Gastroesophageal sphincter (tissue), 4 donors: ENCODE measurements at places on chromosomes 1 and 21. TPM values are rescaled to one million over a fixed set of nuclear protein-coding genes. Genes with fewer than 3 reads are reported as not detected.

- ATAC-seq, result no peak
These were observed 12.8 kb downstream of the SH2D1B start for GRCh38 chr1:162398999-162399580.

- no peak for ATAC-seq
These were observed 43.7 kb upstream of the ADAMTS1 start for GRCh38 chr21:26888931-26889330.

DNA sequence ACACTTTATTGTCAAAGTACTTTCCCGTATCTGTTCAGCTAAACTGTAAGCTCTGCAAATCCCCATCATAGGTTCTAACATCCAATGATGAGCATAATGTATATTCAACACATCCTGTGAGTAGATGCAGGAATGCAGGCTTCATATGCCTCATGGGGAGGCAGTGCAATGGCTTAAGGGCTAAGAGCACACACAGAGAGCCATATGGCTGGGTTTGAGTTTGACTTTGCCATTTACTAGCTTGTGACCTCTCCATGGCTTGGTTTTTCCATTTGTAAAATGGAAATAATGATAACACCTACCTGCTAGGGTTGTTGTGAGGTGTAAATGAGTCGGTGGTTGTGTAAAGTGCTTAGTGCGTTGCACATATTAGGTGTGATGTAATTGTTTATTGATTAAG is 13.4 kb downstream of the RCSD1 start:
- no peak for ATAC-seq

GRCh38 chr1:207890136-207890738 is 20.7 kb downstream of the CD34 start:
- peak; percentile 82 for ATAC-seq

- no peak for ATAC-seq
These were observed 7.6 kb downstream of the PPFIA4 start for GRCh38 chr1:203033917-203034316.

DNA sequence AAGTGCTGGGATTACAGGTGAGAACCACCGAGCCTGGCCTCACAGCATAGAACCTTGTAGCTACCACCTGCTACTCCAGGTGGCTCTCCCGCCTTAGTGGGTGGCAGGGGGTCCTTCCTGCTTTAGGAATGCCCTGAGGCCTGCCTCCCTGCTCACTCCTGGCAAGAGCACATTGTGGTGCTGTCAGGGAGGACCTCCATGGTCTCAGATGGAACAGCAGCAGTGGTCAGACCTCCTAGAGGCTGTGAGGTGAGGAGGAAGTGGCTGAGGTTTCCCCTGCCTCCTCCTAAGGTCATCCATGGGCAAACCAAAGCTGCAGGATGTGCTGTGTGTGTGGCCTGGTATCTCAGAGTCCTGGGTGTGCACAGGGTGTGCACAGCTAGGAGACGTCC is 6.7 kb downstream of the SOX13 start:
- no peak for ATAC-seq

DNA sequence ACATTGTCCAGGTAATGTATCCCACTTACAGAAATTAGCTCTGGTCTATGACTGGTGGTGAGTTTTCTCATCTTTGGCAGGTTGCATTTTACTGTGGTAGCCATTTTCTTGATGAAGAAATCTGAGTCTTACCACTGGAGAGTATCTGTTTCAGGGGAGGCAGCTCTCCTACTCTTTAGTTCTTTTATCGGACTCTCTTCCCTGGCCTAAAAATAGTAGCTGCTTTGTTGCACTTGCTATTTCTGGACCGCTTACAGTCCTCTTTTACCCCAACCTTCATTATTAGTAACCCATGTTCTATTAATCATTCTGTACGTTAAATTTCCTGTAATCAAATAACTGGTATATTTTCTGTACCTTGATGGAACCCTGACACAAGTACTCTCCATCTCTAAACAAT is 720.8 kb downstream of the PLA2G4A start:
- ATAC-seq, result no peak

DNA sequence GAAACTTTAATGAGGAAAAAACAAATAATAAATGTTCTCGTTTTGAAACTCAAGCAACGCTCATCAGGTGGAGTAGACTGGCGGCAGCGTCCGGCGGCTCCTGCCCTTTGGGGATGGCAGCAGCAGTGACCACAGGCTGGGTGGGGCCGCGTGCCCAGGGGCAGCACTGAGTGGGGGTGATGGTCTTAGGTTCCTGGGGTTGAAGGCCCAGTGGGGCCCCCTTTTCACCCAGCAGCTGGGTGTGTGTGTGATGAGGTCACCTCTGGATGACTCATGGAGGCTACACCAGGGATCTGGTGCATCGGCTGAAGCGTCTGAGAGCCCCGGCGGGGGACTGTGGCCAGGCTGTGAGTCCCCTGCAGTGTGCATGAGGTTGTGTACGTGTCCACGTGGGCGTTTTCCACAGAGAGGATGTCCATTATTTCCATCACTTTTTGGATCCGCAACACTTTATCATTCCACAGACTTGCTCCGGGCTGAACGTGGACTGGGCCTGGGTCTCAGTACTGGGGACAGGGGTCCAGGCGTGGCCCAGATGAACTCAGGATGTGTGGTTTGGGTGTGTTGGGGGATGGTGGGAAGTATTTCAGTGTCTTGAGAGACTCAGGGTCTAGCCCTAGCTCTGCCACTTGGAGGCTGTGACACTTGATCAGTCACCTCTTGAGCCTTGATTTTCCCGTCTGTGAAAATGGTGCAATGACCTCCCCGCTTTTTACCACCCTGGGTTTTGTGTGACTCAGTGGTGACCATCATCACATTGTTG is 25.6 kb downstream of the LDLRAP1 start:
- ATAC-seq, result no peak

GRCh38 chr1:169623132-169623926 is 6.6 kb downstream of the SELP start:
- no peak for ATAC-seq

DNA sequence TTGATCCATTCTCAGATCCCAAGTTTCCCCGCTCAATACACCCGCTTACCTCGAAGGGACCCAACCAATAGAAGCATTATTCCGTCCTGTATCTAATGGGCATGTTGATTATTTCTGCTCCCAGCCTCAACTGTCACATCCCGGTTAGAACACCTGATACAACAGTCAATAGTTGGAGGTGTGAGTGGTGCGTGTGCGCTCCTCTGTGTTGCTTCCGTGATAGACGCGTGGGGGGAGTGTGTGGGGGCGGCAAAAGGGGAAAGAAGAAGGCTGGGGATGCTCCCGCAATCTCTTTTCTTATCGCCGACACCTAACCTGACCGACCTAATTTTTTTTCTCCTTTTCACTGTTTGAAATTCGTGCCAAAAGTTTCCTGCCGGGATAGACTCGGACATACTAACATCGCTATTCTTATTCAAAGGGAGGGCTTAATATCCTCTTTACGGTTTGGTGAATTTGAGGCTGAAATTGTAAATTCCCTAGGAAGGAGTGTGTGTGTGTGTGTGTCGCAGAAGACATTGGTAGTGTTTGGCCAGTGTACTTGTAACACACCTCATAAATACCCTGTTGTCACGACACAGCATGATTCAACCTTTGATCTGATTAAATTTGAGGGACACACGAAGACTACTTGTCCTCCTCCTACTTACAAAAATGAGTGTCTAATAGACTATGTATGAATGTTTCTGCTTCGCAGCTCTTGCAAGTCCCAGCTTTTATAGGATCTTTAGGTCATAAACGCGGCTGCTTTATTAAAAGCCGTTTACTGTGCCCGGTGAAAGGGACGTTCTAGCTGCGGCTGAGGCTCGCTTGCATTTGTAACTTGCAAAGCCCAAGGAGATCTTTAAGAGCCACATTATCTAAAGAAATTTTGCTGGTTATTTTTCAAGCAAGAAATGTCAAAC is 1.5 kb upstream of the PROX1 start:
- ATAC-seq, result no peak

GRCh38 chr1:166182281-166182680 is 15.5 kb upstream of the FAM78B start:
- ATAC-seq, result no peak

CD1E gene
- not detected for total RNA-seq

SERTAD4 gene
- total RNA-seq, result 3.3 TPM

OR10Z1 gene
- not detected for total RNA-seq

CFHR5 gene
- total RNA-seq, result not detected

ACOT11 gene
- total RNA-seq, result 40.5 TPM
